ENCODE measurements at places on chromosomes 1 and 21.

DNA sequence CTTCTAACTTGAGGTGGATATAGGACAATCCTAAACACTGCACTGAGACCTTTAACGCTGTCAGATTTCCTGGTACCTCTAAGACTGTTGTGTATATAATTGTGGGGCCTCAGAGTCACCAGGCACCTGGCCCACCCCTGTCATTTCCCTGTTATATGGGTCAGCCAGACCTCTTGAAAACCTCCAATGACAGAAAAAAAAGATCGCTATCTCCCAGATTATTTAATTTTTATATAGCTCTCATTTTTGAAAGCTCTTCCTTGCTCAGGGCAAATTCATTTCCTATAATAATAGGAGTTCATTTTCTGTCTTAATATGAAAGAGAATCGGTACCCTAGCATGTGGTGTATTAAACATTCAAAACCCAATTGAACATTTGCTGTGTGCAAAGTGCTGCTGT, 56.7 kb downstream of the ZP4 start:
- no peak for DNase-seq

DNA sequence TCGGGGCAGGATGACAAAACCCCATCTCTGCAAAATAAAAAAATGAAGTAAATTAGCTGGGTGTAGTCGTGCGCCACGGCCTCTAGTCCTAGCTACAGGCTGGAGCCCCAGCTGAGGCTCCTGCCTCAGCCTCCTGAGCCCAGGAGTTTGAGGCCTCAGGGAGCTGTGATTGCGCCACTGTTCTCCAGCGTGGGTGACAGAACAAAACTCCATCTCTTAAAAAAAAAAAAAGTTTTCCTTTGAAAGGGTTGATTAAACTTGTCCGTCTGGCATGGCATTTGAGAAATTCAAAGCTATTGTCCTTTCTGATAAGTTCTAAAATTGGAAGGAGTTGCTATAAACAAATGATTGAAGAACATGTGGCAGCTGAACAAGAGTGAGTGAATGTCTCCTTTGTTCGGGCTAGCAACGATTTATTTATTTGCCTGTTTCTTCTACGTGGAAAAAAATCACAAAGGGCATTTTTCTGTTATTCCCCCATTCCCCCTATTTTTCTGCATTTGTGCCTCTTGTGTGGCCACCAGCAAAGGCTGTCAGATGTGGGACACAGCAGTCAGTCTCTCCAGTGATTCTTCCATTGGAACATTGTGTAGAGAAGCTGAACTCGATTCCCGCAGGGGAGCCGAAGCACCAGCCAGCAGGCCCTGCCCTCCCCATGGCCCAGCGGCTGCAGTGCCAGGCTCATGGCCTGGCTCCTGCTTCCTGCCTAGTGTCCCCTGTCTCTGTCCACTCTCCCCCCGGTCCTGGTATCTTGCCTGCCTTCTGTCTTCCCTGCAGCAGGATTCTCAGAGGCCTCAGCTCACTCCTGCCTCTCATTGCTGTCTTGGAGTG, 21.5 kb upstream of the PWP2 start:
- no peak for DNase-seq

- no peak for DNase-seq
These were observed 76.3 kb downstream of the RUSC1 start for GRCh38 chr1:155396874-155397476.

- DNase-seq: no peak
These were observed 769.0 kb downstream of the BRINP3 start for GRCh38 chr1:189708674-189709073.

DNA sequence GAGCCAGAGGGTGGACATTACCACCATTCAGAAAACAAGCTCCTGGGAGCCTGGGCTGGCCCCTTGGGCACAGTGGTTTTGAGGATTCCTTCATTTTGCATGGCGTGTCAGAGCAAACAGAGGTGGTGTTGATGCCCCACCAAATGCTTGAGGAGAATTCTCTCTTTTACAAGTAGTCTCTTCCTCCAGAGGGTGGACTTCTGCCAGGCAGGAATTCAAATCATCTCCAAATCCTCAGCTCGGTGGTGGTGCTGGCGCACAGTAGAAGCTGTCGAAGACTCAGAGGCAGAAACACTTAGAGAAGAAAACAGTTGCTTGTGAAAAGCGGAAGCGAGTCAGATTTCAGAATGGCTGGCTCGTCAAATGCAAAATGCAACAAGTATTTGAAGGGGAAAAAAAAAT, 3.4 kb upstream of the CHI3L1 start:
- no peak for DNase-seq
